ENCODE measurements at places on chromosomes 16 and 17.

- DNase-seq, result no peak
These were observed 13.6 kb upstream of the DHRS7B start for GRCh38 chr17:21113049-21113690.

- DNase-seq, result no peak
These were observed 2.9 kb upstream of the CPNE7 start for GRCh38 chr16:89572485-89573205.

GRCh38 chr17:17580662-17581470, 10.6 kb downstream of the PEMT start:
- DNase-seq, result no peak

- DNase-seq, result no peak
These were observed 16.2 kb upstream of the MYH3 start for GRCh38 chr17:10673312-10673711.

GRCh38 chr17:27581016-27581415, 50.0 kb upstream of the LGALS9 start:
- DNase-seq, result no peak

DNA sequence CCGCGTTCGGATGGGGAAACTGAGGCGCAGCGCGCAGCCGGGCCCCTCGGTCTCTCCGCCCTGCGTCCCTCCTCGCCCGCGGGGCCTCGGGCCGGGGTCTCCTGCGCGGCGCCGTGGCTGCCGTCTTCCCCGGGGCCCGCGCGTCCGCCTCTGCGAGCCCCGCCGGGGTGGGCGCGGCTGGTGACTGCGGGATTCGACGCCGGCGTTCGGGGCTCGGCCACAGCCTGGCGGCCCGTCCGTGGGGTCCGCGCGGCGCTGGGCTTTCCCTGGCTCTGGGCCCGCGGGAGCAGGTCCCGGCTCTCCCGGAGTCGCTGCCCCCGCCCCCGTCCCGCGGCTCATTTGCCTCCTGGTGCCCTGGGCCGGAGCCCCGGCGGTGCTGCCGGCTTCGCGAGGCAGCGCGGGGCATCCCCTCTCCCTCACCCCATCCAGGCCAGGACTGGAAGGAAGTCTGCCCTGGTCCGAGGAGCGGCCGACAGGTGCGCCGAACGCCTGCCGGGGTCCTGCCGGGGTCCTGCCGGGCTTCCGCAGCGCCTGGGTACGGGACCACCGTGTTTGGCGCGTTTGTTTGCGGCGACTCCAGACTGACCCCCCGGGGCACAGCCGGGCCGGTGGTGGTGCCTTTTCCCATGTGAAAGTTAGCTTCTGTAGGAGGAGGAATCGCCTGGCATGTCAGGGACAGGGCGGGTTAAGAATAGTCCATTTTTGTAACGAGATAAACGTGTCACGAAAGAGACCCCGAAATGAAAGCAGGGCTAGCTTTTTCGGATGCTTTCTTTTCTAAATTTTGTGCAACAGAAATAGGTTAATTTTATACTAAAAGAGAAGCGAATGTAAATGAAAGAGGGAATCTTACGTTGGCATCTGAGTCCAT, 671 bp downstream of the CHMP6 start:
- DNase-seq, result no peak

DNA sequence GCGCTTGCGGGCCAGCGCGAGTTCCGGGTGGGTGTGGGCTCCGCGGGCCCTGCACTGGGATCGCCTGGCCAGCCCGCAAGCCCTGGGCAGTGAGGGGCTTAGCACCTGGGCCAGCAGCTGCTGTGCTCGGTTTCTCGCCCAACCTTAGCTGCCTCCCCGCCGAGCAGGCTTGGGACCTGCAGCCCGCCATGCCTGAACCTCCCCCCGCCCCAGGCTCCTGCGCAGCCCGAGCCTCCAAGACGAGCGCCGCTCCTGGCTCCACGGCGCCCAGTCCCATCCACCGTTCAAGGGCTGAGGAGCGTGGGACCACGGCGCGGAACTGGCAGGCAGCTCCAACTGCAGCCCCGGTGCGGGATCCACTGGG, 12.3 kb upstream of the ZFP90 start:
- no peak for DNase-seq

DNA sequence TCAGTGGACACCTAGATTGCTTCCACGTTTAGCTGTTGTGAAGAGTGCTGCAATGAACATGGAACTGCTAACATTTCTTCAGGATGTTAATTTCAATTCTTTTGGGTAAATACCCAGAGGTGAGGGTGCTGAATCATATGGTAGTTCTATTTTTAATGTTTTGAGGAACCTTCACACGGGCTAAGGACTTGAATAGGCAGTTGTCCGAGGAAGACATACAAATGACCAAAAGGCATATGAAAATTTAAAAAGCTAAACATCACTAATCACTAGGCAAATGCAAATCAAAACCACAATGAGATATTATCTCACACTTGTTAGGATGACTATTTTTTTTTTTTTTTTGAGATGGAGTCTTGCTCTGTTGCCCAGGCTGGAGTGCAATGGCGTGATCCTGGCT, 173.3 kb downstream of the PRKCB start:
- no peak for DNase-seq

DNA sequence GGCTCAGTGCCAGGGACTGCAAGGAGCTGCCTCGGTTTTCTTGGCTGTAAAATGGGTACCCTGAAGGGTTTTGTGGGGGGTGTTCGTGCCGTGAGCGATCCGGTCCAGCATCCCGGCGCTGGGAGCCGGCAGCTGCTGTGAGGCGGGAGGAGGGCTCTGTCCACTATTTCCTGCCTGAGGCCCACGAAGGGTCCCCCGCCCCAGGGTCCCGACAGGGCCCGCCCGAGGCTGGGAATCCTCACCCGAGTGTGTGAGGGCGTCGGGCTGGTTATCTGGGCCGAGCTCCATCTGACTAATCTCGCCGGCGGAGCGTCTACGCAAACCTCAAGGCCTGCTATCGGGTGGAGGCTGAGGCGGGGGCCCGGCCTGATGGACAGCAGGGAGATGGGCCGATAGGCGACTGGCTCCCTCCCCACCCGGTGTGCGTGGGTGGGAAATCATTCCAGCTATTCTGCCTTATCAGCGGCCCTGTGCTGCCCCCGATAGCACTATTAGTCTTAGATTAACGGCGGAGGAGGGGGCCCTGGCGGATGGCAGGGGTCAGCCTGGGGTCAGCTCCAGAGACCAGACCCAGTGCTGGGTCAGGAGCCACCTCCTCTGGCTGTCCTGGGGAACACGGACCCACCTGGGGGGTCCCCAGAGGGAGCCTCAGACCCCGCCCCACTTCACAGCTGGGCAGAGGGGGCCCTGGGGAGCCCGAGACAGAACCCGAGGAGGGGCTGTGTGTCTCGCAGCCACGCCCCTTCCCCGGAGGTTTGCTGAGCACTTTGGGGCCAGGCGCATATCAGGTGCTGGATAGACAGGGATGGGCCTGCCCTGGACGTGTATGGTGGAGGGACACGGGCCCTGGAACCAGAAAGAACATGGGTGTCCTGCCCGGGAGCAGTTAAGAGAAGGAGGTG, 44.7 kb downstream of the ZFPM1 start:
- no peak for DNase-seq

Data from epithelial cell of prostate (primary cell).